ENCODE measurements at places on chromosomes 2 and 18.

- no peak for DNase-seq
These were observed 1377.1 kb upstream of the PIK3C3 start for GRCh38 chr18:40577981-40578365.

GRCh38 chr2:71358931-71359671 is 27.5 kb downstream of the ZNF638 start:
- DNase-seq = no peak

DNA sequence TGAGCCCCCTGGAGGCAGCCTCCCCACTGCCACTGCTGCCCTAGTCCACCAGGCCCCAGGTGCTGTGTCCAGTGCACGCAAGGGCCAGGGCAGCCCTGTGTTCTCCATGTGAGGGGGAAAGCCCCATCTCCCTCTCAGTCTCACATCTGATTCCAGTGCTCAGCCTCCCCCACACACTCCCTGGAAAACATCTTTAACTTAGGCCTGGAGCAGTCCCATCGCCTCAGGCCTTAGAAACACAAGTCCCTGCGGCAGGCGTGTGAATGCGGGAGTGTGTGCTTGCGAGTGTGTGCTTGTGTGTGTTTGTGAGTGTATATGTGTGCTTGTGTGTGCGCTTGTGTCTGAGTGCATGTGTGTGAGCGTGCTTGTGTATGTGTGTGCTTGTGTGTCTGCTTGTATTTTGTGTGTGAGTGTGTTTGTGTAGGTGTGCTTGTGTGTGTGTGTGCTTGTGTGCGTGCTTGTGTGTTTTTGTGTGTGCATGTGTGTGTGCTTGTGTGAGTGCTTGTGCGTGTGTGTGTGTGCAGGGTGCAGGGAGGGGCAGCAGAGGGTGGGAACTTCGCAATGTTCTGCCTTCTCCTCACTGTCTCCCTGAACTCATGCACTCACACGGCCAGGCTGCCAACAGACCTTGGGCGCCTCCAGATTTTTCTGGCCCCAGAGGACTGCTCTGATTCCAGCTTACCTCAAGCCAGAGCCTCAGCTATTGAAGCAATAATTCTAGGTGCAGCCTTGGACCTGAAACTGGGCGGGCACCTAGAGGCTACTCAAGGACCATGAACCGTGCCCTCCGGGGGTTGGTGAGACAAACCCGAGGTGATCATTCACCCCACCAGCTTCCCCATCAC is 139.6 kb downstream of the CABLES1 start:
- DNase-seq = no peak

GRCh38 chr18:37671530-37671929 is 105.9 kb upstream of the CELF4 start:
- DNase-seq = no peak

- DNase-seq = no peak
These were observed 26.1 kb downstream of the ITGB1BP1 start for GRCh38 chr2:9397201-9397600.

DNA sequence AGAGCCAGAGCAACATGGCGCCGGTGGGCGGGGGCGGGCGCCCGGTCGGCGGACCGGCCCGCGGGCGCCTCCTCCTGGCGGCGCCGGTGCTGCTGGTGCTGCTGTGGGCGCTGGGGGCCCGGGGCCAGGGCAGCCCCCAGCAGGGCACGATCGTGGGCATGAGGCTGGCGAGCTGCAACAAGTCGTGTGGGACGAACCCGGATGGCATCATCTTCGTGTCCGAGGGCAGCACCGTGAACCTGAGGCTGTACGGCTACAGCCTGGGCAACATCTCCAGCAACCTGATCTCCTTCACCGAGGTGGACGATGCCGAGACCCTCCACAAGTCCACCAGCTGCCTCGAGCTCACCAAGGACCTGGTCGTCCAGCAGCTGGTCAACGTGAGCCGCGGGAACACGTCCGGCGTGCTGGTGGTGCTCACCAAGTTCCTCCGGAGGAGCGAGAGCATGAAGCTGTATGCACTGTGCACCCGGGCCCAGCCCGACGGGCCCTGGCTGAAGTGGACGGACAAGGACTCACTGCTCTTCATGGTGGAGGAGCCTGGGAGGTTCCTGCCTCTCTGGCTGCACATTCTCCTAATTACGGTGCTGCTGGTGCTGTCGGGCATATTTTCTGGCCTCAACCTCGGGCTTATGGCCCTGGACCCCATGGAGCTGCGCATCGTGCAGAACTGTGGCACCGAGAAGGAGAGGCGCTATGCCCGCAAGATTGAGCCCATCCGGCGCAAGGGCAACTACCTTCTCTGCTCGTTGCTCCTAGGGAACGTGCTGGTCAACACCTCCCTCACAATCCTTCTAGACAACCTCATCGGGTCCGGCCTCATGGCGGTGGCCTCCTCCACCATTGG is 507 bp downstream of the CNNM4 start:
- no peak for DNase-seq

DNA sequence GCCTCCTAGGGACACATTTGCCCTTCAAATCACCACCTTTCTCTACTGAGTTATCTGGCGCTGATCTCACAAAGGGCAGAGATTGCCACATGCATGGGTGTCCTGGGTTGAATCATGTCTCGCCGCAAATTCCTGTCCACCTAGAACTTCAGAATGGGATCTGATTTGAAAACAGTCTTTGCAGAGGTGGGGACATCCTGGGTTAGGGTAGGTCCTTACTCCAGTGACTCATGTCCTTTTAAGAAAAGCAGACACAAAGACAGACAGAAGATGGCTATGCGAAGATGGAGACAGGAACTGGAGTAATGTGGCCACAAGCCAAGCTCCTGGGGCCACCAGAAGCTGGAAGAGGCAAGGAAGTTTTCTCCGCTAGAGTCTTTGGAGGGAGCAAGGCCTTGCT is 197.4 kb upstream of the SMIM21 start:
- no peak for DNase-seq

- no peak for DNase-seq
These were observed 262.7 kb upstream of the FSIP2 start for GRCh38 chr2:185475914-185476313.

GRCh38 chr2:32810909-32811495 is 135.8 kb upstream of the LTBP1 start:
- DNase-seq = no peak

DNA sequence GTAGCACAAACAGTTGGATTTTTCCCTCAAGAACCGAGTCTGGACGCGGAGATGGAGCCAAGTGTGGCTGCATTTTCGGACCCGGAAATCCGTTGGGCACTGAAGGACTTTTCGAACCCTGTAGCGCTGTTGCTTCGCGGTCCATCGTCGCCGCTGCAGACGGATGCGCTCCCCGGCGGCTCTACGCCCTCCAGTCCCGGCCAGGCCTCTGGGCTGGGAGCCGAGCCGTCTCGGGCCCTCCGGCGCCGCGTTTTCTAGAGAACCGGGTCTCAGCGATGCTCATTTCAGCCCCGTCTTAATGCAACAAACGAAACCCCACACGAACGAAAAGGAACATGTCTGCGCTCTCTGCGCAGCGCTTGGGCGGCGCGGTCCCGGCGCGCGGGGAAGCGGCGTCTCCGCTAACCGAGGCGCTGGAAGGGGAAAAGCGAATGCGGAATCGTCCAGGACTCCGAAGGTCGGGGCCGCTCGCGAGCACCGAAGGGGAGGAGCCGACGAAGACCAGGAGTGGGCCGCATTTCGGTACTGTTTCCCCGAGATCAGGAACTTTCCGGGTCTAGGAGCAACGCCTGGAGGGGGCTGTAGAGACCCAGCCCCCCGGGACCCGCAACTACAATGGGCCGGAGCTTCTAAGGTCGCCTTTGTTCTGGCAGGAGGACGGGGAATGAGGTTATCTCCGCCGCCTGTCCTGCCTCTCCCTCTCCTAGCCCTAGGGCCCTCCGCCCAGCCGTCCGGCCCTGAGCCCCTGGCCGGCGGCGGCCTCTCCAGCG is 3.2 kb downstream of the EMX1 start:
- no peak for DNase-seq

GRCh38 chr2:108554528-108554927 is 20.3 kb downstream of the LIMS1 start:
- no peak for DNase-seq

- DNase-seq = no peak
These were observed 796.7 kb upstream of the CELF4 start for GRCh38 chr18:38362286-38362792.

DNA sequence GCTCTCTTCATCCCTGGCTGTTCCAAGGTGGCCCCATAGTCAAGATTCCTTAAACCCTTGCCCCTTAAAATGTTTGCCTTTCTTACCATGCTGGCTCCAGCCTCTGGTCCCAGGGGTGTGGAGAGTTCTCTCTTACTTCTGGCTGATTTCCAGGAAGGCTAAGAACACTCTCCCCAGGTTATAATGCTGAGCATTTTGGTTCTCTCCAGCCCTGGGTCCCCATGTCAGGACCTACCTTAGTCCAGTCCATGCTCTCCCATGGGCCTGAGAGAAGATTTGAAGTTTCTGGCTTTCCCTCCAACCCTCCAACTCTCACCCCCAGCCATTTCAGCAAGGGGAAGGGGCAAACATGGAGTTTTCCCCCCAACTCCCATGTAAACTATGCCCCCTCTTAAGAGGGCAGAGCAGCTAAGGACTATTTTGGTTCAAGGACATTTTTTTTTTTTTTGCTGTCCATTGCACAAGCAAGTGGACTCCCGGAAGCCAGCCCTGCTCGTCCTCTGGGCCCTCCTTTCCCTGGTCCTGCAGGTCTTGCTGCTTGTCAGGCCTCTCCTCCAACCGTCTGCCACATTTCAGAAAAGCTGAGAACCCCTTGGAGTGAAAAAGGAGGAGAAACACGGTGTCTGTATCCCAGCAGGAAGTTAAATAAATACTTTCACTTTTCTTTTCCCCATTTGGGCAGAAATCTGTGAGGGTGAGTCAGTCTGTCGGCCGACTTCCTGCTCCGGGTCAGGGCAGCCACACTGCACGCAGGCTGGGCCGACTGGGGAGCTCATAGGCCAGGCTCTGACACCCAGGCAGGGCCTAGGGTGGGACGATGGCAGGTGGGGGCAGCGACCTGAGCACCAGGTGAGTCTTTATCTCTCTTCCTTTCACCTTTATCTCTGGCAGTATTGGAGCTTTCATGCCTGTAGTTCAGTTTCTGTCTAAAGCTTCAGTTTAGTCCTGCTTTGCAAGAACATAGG is at the start of gene SP140L:
SP140L (plus strand) TSS at position 741 of the 965 bp plus-strand sequence; CDS start at position 818, 77 bp downstream.
- DNase-seq = peak; percentile 84

- DNase-seq = no peak
These were observed 53.6 kb upstream of the UGP2 start for GRCh38 chr2:63788071-63788470.

GRCh38 chr18:45402485-45403056 is 212.7 kb upstream of the SLC14A2 start:
- DNase-seq = no peak

- DNase-seq = no peak
These were observed 102.2 kb upstream of the CELF4 start for GRCh38 chr18:37667836-37668235.

GRCh38 chr2:74253971-74254310 is 55.5 kb downstream of the MTHFD2 start:
- DNase-seq = no peak

DNA sequence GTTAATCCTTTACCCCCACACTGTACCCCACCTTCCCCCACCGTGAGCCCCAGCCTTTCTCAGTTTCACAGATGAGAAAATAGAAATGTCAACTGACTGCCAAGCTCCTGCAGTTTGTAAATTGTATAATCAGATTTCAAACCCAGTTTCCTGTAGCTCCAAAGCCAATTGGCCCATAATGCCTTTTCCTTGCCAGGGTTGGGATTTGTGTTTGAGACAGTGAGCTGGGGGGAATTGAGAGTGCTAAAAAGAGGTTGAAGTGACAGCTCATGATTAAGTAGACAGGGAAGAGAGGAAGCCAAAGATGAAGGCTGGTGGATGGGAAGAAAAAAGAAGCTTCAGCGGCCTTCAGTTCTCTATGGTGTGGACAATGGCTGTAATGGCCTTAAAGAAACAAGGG is 10.7 kb downstream of the OSBPL6 start:
- DNase-seq = no peak

GRCh38 chr2:232349946-232350635 is 28.5 kb upstream of the ALPP start:
- no peak for DNase-seq

GRCh38 chr2:237726401-237726830 is 72.2 kb upstream of the RBM44 start:
- no peak for DNase-seq

DNA sequence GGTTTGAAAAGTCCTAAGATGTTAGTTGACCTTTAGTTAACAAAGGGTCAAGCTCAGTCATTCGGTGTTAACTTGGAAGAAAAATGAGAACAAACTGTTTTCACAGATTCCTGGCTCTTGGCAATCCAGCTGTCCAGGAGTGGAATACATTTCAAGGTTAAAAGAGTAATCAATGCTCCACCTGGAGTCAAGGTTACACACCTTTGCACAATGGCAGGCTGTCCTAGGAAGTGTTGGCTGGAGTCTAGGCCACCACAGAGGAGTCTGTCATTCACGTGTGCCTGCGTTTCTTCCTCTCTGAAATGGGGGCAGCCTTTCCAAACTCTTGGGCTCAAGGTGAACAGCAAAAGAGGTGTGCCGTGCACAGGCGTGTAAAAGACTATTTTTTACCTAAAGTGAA is 6.3 kb upstream of the ID2 start:
- DNase-seq = no peak

DNA sequence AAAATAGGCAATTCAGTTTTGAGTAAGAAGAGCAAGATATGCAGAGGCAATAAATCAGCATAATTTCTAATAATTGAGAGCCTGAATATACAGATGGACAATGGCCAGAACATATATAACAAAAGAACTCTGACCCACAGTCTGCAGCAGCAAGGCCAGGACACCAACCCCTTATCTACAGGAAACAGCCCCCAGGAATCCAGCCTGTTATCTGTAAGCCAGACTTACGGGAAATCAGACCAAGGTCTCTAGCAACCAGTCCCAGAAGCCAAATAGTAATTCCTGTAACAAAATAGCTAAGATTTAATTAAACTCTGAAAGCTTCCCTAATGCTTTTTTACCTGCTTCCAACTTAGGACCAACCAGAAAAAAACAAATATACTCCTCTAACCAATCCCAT is 434.5 kb upstream of the GYPC start:
- DNase-seq = no peak

DNA sequence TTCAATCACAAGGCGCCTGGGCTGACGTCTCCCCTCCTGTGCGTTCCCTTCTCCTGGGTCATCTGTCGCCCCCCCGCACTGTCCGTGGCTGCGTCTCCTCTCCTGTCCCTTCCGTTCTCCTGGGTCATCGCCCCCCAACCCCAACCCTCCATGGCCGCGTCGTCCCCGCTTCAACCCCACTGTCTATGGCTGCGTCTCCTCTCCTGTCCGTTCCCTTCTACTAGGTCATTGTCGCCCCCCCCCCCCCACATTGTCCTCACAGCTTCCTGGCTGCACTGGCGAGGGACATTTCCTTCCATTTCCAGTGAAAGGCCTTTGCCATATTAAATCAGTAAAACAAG is 118.9 kb downstream of the TMEM18 start:
- DNase-seq = no peak

- no peak for DNase-seq
These were observed 192.0 kb downstream of the CDH7 start for GRCh38 chr18:65942854-65943253.

DNA sequence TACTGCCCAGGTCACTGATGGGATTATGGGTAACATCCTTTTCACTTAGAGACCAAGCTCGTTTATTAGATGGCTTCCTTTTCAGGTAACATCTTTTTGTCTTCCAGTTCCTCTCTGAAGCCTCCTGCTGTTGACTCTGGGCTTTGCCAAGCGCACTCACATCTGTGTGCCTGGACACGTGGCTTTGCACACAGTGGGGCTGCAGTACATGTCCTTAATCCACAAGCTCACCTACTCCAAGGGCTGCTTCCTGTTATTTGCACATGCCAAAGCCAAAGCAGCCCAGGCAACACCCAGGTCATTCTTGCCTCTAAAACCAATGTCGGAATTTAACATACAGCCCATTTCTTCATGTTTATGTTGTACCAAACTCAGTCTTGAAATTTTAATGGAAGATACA is 124.2 kb upstream of the BOD1L2 start:
- no peak for DNase-seq
